ENCODE measurements at places on chromosomes 13 and 19. TPM values are rescaled to one million over a fixed set of nuclear protein-coding genes. Genes with fewer than 3 reads are reported as not detected.

DNA sequence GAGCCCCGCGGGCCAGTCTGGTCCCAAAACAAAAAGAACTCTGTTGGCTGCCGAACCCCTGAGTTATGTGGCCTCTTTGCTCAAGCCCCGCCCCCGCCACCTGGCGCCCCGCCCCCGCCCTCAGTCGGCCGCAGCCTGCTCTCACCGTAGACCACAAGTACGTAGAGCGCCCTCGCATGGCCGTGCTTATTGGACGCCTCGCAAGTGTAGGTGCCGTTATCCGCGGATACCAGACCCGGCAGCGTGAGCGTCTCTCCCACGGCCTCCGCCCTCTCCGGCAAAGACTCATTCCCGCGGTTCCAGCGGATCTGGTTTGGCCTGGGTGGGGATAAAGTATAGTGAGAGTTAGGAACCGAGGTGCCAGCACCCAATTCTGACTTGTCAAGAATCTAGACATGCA is 5.5 kb upstream of the ZNF428 start:
- DNase-seq, result peak; percentile 86

DNA sequence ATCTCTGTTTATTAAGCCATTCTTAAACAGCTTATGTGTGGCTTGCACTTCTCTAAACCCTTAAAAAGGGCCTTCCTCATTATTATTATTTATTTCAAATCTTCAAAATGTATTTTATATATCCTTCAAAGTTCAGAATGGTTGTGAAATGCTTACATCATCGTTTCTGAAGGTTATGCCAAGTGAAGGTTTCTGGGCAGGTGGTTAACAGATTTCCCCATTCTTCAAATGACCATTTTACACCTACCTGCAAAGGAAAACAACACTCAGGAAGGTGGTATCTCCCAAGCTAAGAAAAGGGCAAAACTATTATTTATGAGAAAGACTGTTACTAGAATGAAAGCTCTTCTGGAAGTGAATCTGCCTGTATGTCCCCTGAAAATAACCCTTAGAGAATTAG is 191.6 kb downstream of the SHISA2 start:
- DNase-seq, result no peak

DNA sequence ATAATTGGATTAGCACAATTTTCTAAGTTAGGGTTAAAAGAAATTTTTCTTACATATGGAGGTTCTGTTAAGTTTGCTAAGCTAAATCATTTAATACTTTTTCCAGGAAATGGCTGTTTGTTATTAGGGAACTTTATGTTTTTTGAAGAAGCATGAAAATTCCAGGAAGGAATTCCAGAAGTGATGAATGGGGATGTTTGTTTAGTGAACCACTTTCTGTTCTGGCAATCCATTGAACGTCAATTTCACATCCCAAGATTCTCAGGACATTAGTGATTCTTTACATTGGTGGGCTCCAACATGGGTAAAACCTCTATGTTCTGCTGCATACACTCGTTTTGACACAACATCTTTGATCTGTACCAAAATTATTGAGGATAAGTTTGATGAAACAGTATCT is 534.4 kb downstream of the IRS2 start:
- no peak for DNase-seq

DNA sequence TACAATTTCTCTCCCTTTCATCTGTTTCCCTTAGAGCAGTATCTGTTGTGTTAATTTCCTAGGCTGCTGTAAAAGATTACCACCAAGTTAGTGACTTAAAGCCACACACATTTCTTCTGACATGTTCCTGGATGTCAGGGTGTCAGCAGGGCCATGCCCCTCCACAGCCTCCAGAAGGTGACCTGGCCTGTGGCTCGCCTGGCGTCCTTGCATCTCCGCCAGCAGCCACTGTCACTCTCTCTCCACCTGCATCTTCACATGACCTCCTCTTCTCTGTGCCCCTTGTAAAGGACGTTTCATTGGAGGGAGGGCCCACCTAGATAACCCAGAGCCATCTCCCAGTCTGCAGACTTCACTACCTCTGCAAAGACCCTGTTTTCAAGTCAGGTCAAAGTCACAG is 61.3 kb downstream of the SLC7A9 start:
- DNase-seq, result no peak

GRCh38 chr13:98869408-98870090 is 108.3 kb downstream of the DOCK9 start:
- DNase-seq, result no peak

GRCh38 chr19:12825254-12826131 is 8.9 kb downstream of the RTBDN start:
- peak; percentile 92 for DNase-seq

DNA sequence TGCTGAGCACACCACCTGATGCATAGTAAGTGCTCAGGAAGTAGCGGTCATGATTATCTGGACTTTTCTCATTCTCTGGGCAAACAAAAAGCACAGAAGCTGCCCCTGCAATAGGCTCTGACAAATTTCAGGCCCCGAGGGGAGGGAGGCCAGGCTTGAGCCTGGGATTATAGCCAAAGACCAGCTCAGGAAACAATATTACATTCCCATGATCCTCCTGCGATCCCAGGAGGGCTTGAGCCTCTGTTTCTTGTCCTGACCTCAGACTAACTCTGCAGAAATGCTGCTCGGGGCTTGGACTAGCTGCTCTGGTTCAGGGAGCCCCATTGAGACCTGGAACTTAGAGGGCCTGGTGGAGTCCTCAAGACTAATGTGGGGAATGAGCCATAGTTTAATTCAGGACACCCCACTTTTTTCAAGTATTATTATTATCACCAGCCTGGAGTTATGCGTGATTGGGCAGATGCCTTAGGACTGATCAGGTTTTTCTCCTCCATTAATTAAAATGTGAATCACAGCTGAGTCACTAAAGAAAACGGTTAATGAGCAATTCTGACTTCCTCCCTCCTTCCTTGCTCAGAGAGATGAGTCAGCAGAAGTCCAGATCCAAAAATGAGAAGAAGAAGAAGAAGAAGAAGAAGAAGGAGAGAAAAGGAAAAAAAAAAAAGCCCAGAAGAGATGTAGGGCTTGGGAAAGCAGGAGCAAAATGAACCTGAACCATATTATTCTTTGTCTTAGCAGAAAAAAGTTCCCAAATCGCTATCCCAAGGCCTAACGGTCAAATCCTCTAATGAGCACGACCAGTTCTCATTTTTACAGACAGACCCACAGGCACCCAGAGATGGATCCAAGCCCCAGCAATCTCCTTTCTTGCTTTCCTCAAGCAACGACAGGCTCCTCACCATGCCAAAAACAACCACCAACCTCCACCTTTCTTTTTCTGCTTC is 107.2 kb downstream of the CACNA1A start:
- DNase-seq, result no peak

DNA sequence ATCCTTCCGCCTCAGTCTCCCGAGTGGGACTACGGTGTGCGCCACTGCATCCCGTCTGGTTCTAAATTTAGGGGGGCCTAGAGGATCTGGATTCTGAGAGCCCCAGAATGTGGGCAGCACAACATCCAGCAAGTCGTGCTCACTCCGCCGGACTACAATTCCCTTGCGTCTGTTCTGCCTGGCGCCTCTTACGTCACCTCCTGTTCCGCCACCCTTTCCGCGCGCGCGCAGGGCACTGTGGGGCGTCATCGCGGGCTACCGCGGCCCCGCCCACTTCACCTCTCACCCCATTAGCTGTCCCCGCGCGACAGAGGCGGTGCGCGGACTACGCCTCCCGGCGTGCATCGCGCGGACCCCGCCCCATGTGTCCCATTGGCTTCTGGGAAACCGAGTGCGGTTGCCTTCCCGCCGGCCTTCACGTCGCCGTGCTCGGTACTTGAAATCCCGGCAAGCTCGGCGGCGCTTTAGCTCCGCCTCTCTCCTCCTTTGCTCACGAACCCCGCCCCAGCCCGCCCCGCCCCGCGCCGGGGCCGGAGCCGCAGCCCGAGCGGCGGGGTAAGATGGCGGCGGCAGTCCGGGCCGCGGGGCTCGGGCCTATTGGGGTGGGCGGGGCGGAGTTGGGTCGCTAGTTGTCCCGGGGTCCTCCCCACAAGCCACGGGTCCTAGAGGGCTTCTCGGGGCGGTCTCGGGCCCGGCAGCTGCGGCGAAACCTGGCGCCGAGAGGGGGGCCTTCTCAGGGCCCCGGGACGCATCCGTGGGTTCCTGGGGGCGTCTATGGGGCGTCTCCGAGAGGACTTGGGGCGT is at the start of gene SCAF1:
TSS of gene SCAF1 (plus strand) at position 522 of the 804 bp plus-strand sequence. CDS start 2,818 bp downstream, outside the sequence.
- peak; percentile 100 for DNase-seq

DNA sequence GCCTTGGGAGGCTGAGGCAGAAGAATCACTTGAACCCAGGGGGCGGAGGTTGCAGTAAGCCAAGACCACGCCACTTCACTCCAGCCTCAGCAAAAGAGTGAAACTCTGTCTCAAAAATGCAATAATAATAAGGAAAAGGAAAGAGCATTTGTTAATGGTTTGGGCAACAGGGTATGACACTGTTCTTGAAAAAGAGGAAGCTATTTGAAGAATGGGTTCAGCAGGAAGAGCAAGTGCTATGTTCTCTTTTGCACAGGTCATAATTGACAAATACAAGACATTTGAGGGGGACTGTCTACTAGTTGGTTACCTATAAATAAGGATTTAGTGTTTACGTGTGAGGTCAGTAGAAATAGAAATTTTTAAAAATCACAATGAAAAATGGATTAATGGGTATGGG is 218.3 kb downstream of the DCT start:
- no peak for DNase-seq

DNA sequence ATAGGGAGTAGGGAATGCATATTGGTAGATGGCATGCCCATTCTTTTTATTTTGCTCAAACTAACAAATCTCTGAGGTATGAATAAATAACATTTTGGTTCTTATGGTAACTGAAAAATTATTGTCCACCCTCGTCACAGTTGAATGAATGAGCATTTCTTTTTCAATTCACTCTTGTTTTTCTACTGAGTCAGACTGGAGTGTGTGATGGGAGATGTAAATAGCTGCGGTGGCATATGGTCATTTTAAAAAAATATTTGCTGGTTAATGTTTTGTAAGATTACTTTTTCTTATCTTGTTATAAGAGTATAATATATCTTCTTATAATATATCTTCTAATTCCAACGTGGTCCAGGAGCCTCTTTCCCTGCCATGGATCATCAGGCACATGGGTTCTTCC is 586.5 kb downstream of the SLITRK5 start:
- no peak for DNase-seq

DNA sequence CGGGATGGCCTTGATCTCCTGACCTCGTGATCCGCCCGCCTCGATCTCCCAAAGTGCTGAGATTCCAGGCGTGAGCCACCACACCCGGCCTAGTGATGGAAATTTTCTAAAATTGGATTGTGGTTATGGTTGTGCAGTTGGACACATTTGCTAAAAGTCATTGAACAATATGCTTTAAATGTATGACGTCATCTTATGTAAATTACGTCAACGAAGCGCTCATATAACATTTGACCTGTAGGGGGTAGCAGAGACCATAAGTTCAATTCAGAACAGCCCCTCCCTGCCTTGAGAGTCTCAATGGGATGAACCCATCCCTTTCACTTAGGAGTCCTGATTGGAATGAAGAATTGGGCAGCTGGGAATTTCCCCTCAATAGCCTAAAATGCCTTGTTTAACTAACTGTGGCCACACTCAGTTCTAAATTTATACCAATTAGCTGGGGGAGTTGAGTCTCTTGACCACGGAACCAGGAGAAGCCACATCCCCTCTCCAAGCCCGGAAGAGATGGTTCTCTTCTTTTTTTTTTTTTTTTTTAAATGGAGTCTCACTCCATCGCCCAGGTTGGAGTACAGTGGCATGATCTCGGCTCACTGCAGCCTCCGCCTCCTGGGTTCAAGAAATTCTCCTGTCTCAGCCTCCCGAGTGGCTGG is 15.2 kb upstream of the TLE6 start:
- DNase-seq, result peak; percentile 95

The OR10H2 gene
- total RNA-seq, result not detected

The OR7D2 gene
- total RNA-seq, result 1.4 TPM

The OR4F17 gene
- total RNA-seq, result not detected

The UBE2M gene
- 59.3 TPM for total RNA-seq

The ZNF649 gene
- 32.7 TPM for total RNA-seq

The PNMA8A gene
- 43.9 TPM for total RNA-seq

All from neural progenitor cell (in vitro differentiated cells).